CD14-positive monocyte (primary cell): ENCODE measurements at places on chromosomes 2 and 18.

- no peak for DNase-seq
Observed at GRCh38 chr2:119820275-119820674, 60.6 kb downstream of the PTPN4 start.

DNA sequence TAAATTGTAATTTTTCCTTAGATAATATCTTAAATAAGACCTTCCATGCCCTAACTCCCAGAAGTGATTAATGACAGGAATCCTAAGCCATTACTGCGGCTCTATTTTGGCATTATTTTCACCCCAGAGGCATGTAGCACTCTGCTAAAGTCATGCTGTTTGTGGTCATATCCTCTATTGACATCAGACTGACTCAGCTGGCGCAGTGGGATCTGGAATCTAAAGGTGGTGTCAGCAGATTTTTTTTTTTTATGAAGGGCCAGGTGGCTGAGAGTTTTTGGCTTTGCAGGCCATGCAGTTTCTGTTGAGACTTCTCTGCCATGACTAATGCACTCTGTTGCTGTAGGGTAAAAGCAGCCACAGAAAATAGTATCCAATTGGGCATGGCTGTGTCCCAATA, 64.1 kb upstream of the ACVR1C start:
- no peak for DNase-seq

GRCh38 chr2:187879491-187879890, 325.3 kb upstream of the TFPI start:
- DNase-seq, result no peak

- peak; percentile 9 for DNase-seq
Observed at GRCh38 chr2:181781078-181781786, 100.9 kb upstream of the NEUROD1 start.

DNA sequence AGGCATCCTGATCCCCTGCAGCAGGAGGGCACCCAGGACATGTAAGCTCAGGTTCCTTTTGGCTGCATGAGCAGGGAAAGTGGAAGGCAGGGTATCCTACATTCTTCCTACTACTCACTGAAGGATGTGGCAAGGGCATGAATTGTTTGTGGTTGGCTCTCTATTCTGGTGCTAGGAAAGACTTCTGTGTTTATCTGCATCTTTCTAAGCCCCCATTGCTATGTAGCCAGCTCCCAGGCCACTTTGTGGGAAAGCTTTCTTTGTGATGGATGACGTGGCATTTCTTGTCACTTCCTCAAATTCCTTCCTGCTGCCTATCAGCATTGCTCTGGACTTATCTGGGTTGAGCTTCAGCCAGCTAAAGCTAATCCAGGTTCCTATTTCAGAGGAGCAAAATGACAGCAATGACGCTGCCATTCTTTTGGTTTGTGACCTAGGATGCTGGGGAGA, 46.2 kb downstream of the MEIS1 start:
- no peak for DNase-seq

DNA sequence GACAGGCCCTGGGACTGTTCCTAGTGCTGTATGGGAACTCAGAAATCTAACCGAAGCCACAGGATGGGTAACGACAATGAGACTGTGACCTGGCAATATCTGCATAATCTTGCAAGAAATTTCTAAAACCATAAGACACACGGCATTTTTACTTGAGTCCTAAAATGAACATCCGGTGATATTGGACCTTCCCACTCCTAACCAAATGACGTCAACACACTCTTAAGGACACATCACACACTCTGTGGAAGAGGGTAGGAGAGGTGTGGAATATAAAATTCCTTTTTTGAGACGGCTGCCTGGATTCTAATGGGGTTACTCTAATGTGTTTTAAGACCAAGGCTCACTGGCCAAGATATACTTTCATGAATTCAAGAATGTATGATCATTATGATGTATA, 195.9 kb downstream of the SLC8A1 start:
- DNase-seq, result no peak

GRCh38 chr2:201970786-201971108, 62.9 kb upstream of the FZD7 start:
- no peak for DNase-seq

DNA sequence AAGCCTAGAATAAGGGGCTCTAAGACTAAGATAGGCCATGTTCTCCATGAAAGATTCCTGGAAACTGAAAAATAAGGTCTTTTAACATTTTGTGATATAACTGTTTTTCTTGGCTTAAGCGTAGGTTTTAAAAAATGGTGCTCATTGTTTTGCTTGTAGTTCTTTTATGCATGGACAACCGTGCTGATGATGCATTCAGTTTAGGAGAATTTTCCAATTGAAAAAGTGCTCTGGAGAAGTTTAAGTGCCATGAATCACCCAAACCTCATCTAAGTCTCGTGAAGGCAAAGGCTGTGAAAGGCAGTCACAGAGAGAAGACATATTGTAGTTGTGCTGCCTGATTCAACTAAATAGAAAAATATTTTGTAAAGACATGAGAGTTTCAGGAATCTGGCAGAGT, 111.8 kb upstream of the GAREM1 start:
- no peak for DNase-seq

DNA sequence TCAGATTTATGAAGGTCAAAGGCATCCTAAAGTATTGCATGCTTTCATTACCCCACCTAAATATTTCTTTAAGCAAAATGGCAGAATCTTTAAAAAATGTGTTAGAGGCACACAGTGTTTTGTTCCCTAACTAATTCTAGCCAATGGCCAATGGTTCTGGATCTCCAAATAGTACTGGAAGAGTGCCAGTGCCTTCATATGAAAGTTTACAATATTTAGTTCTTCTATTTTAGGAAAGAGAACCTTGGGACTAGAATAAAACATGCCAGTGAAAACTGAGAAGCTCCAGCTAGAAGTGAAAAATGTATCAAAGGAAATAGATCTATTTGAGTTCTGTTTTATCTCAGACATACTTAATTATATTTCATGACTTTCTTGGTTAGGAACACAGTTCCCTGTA, 37.1 kb downstream of the TACR1 start:
- DNase-seq, result no peak

GRCh38 chr2:30298302-30298701, 67.0 kb downstream of the LBH start:
- DNase-seq, result no peak

GRCh38 chr2:219272995-219273394, 6.2 kb upstream of the DNAJB2 start:
- no peak for DNase-seq

DNA sequence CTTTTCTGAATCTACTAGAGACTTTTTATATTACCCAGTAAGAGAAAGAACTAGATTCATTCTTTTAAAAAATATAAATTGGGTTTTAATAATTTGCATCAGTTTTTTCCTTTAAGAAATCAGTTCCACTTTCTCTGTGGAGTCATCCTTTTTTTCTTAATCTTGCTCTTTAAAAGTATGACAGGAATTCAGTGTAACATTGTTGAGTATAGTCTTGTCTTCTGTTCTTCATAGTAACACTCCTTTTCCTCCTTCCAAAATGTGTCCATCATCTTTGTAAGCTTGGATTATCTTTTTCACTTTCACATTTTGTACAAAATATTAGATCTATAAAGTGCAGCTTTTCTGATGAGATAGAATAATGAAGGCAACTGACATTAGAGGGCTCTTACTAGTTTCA, 135.4 kb downstream of the HAUS1 start:
- DNase-seq, result no peak

DNA sequence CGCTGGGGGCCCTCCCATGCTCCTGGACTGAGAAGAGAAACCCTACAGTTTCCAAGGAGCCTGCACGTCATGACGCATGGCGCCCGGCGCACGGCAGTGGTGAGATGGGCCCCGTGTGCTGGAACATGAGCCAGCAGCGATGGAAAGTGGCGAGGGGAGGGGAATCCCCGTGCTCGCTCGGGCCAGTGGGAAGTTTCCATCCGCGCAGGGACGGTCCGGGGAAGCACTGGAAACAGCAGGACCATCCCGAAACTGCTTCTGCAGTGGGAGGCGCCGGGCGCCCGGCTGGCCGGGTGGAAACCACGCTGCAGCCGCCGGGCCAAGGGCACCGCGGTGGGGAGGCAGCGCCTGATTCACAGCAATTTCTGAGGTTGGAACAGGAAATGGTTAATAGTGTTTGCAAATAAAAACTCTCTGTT, 4.9 kb upstream of the PDCD1 start:
- no peak for DNase-seq

DNA sequence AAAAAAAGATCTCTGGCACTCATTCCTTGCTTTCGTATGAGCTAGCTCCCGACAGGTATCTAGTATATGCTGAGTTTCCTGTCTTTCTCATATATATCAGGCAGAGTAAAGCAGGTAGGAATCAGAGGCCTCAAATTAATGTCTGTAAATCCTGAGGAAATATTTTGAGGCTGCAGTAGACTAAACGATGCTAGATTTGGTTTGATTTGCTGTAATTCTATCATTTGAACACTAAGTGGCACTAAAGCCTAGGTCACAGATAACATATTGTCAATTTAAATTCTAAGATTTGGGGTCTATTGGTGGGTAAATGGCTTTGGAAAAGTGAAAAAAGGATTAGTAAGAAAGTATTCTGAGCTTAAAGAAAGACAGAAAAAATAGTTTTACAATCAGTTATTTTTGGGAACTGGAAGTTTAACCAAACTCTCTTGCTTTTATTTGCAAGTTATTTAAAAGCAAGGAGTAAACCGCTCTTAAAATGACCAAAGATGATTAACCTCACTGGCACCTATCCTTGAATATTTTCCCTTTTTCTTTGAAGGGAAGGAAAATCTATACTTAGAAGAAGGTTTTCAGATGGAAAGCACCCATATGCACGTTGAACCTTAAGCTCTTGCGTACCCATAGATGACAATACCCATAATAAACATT, 37.6 kb upstream of the SLC4A10 start:
- no peak for DNase-seq

DNA sequence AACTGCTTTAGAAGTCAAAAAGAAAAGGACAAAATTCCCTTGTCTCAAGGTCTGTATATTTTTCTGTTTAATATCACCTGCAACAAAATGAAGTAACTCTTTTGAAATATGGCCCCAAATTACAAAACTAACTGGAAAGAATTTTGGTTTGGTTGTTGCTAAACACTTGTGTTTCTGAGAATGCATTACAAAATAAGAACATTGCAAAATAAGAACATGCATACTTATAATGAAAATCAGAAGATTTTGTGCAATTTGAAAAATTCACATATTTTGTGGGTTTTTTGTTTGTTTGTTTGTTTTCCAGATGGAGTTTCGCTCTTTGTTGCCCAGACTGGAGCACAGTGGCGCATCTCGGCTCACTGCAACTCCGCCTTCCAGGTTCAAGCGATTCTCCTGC, 21.8 kb downstream of the NDUFB3 start:
- peak; percentile 47 for DNase-seq

DNA sequence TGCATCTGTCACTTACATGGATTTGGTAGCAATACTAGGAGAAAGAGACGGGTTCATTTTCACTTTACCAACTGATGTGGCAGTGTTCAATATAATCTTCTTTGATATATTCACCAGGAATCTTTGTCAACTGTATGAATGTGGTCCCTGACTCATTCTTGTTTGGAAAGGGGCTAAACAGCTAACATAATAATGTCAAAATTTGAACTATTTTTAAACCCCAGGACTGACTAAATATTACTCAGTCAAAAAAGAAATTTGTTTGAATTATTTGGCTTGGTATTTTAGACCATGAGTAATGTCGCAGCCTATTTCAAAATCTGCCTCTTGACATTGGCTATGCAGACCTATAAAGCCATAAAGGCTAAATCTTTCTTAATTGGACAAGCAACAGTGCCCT, 413.7 kb upstream of the RGPD4 start:
- DNase-seq, result no peak

- DNase-seq, result no peak
Observed at GRCh38 chr2:158578703-158579330, 122.1 kb downstream of the PKP4 start.

GRCh38 chr2:135775420-135775819, 33.8 kb downstream of the UBXN4 start:
- no peak for DNase-seq

DNA sequence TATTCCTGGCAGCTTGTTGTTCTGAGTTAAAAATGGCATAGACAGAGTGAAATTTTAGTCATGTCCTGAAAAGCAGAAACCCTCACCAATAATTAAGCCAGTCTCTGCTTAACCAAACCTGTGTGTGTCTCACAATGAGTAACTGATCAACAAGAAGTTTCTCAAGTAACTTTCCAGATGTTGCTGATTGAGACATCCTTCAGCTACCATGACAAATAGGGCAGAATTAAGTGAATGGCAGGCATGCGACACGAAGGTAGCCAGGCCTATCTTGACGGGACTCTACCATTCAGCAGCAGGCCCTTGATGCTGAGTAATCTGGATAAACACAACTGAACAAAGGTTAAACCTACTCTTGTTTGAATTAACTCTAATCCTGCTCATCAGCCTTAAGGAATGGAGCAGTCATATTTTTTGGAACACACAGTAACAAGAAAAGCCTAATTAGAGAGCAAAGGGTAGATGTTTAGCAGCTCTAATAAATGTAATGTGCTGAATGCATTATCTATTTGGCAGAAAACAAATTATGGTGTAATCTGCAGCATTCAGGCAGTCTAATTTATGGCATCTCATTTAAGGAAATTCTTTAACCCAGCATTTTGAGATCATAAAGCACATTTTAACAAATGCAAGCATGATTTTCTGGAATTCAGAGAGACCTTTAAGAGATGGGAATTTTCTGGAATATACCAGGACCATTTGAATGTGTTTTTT, 159.5 kb upstream of the EPHA4 start:
- no peak for DNase-seq

DNA sequence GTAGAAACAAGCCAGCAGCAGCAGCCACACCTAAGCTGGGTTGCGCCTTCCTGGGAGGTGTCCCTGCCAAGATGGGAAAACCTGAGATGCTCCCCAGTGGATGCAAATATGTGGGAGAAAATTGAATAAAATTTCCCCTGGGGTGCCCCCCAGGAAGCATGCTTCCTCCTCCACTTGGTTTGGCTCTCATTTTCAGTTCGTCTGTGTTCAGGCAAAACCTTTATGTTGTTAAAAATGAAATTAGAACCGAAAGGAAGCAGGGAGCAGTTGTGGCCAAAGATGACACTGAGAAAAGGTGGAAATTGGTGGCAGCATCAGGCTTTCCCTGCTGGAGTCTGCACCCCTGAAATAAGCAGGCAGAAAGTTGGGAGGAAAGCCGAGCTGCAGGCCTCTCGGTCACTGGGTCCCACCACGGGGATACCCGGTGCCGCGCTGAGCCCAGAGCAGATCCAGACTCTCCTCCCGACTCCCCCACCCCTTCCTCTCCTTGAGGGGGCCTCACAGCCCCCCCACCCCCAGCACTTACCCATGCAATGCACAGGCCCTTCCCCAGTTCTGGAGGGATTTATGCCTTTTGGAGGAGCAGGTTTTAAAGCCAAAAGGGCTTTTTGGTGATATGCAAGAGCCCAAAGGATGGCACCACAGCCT, 267.7 kb upstream of the SPRED2 start:
- DNase-seq, result no peak

- no peak for DNase-seq
Observed at GRCh38 chr2:99504844-99505584, 15.2 kb upstream of the REV1 start.

DNA sequence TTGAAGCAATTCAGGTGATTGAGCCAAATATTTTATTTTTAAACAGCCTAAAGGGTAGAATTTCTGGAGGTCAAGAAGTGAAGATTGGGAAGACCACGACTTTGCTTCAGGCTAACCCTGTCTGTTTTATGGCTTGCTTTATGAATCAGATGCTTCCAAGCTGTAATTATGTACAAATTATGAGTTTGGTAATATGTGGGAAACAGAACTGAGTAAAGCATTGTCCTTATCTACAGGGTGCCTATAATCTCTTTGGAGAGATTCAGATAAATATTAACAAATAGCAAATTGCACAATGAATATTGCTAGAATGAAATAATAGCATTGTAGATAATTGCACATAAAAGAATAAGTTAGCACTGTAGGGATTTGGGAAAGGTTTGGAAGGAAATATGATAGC, 539.4 kb upstream of the CDH2 start:
- DNase-seq, result no peak
